ENCODE measurements at places on chromosomes 11 and 22.
A peak's percentile ranks its signal among the peaks of the same experiment; 100 is the strongest.

- 0 out of 2 replicates have a peak, but pooled peaks cover 3% of the 10 kb centered on the region for H3K36me3 ChIP-seq
- H3K4me1 ChIP-seq: peaks cover 31% of the 10 kb centered on the region
- no peaks in the 10 kb centered on the region for H3K27me3 ChIP-seq
- H3K4me3 ChIP-seq: no peak overlapping the region
- H3K27ac ChIP-seq: no peak overlapping the region
- no peak for DNase-seq
Measured at GRCh38 chr11:27465629-27466028, 7.0 kb downstream of the LGR4 start.

DNA sequence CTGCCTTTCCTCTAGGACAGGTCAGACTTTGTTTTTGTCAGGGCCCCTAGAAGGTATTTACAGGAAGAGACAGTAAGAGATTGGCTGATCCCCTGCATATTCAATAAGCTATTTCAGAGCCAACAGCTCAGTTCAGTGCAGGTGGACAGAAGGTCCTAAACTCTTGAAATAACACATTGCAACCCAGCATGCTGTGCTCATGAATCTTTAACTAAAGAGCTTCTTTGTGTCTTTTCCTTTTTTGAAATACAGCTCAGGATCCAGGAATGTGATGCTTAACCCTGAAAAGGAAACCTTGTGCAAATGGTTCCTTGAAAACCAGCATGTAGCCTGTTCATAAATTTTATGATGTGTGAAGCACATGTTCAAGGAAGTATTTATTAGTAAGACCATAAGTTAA lies 43.9 kb downstream of the BBOX1 start:
- no peak overlapping the region for H3K4me3 ChIP-seq
- H3K36me3 ChIP-seq: no peaks in the 10 kb centered on the region
- DNase-seq: no peak
- H3K27me3 ChIP-seq: no peaks in the 10 kb centered on the region
- H3K4me1 ChIP-seq: no peaks in the 10 kb centered on the region
- no peak overlapping the region for H3K27ac ChIP-seq

- H3K27ac ChIP-seq: no peak overlapping the region
- no peak overlapping the region for H3K4me3 ChIP-seq
- no peak for DNase-seq
- no peaks in the 10 kb centered on the region for H3K27me3 ChIP-seq
- no peaks in the 10 kb centered on the region for H3K36me3 ChIP-seq
Measured at GRCh38 chr11:128190312-128190711, 397.0 kb downstream of the ETS1 start.

- H3K27ac ChIP-seq: no peak overlapping the region
- DNase-seq: no peak
- H3K4me3 ChIP-seq: no peak overlapping the region
- H3K4me1 ChIP-seq: no peaks in the 10 kb centered on the region
- no peaks in the 10 kb centered on the region for H3K27me3 ChIP-seq
- H3K36me3 ChIP-seq: no peaks in the 10 kb centered on the region
Measured at GRCh38 chr11:133988686-133989410, 32.1 kb upstream of the IGSF9B start.

GRCh38 chr11:96180341-96180740 lies 162.7 kb downstream of the MAML2 start:
- no peak for DNase-seq
- no peaks in the 10 kb centered on the region for H3K27me3 ChIP-seq
- H3K36me3 ChIP-seq: no peaks in the 10 kb centered on the region
- H3K27ac ChIP-seq: peak overlapping the region; percentile 5

DNA sequence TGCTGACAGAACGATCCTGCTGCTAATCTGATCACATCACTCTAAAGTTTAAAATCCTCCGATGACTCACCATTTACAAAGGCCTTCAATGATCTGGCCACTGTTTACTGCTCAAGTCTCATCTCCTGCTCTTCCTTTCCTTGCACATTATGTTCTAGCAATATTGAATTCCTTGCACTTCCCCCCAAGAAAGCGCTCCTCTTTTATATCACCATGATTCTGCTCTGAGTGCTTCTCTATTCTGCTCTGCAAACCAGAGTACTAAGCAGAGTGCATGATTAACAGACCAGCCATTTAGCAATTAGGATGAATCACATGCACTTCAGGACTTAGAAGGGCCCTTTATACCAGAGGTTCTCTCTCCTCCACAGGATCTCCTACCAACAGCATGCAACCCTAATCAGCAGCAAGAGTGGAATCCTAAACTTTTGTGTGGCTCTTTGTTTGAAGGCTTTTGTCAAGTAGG lies 1122.8 kb upstream of the CCDC90B start:
- H3K27ac ChIP-seq: no peak overlapping the region
- H3K36me3 ChIP-seq: no peaks in the 10 kb centered on the region
- H3K27me3 ChIP-seq: no peaks in the 10 kb centered on the region
- H3K4me1 ChIP-seq: peaks cover 5% of the 10 kb centered on the region
- no peak overlapping the region for H3K4me3 ChIP-seq
- no peak for DNase-seq

Measured in H1 (cell line).